ENCODE measurements at places on chromosomes 5 and 9.

- no peak for DNase-seq
Observed at GRCh38 chr9:87805259-87805658, 77.4 kb upstream of the SPATA31E1 start.

DNA sequence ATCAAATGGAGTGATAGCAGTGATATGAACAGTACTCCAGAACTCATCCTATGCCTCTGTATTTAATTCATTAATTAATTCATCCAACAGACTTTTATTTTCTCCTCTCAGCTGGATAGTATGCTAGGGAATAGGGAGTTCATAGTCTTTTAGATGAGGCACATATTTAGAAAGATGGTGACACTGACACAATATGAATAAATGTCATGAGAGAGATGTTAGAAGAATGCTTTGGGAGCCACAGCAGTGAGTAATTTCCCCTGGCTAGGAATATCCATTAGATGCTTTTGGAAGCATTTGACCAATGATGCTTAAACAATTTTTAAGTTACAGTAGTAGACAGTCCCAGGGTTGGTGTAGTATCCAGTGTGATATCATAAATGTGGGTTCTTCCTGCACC is 428.7 kb upstream of the SGCD start:
- no peak for DNase-seq

DNA sequence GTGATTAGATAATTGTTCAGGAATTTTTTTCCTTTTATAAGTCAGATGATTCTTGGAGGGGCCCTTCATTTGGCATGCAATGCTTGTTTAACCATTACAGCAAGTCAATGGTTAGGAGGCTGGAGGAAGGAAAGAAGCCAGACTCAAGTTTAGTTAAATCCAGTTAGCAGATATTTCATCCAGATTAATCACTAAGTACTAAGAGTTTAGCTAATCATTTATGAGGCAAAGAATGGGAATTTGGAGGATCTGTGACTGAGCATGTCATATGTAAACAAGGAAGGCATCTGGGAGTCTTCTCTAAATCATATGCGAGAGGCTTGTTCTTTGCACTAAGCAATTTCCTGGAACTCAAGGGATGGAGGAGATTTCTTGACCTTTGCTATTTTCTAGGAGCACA is 145.3 kb upstream of the SGCD start:
- no peak for DNase-seq

DNA sequence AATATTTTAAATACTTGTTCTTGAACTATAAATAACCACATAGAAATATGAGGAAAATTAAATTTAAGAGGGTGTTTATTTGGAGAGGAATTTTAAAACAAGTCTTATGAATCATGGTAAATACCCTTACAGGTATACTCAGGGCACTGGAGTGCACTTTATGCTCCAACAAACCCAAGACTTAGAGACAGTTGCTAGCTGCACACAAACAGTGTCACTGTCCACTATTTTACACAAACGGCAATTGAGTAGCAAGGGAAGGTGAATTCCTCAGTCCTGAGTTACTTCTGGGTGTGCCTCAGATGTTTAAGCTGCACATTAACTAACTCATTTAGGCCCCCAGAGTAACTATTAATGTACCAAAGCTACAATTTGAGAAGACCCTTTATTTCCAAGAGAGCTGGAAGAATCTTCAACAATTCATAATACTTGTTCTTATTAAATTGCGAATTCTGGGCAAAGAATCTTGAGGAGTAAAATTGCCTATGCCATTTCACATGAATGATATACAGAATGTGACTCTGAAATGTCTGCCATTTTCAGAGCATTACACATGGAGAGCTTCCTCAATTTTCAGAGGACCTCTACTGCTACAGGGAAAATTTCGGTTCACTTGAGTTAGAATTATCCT is 371.2 kb downstream of the PDE4D start:
- no peak for DNase-seq

Measured in activated naive CD4-positive, alpha-beta T cell (primary cell).